Occipital lobe (tissue), 3 donors: ENCODE measurements at places on chromosomes 2 and 18.

- DNase-seq = peak; percentile 62
Measured at GRCh38 chr2:31138037-31138962, at the start of gene GALNT14. TSS of gene GALNT14 (minus strand) at chr2:31138440. CDS start at chr2:31138086, 354 bp downstream.

DNA sequence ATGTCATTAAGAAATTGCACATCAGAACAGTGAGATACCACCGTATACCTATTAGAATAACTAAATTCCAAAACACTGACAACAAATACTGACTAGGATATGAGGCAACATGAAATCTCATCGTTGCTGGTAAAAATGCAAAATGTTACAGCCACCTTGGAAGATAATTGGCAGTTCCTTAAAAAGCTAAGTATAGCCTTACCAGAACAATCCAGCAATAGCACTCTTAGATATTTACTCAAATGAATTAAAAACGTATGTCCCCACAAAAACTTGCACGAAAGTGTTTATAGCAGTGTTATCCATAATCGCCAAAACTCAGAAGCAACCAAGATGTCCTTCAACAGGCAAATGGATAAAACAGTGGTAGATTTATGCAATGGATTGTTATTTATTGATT, 241.7 kb downstream of the EPHA4 start:
- no peak for DNase-seq

DNA sequence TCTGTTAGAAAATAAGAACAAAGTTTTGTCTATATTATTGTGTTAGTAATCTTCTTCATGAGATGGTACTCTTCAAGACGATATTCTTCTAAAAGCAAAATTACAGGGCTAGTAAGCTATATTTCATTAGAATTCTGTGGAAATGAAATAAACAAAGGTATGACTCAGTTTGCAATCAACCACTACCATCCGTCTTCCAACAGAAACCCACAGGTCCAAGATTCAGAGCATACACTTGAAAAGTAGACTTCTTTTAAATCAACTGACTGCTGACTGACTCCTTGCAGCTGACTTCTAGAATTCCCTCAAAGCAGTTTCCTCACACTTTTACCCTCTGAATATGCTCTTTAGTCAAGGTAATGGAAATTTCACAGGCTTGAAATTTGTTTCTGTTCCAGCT, 193.7 kb downstream of the GCA start:
- no peak for DNase-seq

GRCh38 chr2:168191955-168192785, 55.2 kb downstream of the STK39 start:
- no peak for DNase-seq

DNA sequence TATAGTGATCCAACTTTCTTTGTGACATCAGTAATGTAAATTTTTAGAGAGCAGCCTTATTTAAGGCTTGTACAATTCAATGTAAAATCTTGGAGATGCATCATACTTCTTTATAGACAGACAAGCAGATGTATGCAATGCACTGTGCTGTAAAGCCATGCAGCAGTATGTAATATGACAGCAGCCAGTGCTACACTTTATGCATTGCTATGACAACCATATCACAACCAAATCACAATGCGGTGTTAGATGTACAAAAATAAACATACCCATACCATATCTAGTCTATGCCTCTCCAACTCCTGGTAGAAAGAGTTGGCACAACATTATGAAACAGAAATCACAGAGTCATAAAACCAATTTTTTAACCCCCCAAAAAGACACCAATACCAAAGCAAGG, 110.3 kb upstream of the WDSUB1 start:
- DNase-seq = no peak

- DNase-seq = no peak
Measured at GRCh38 chr18:34626404-34627136, 83.5 kb upstream of the DTNA start.

DNA sequence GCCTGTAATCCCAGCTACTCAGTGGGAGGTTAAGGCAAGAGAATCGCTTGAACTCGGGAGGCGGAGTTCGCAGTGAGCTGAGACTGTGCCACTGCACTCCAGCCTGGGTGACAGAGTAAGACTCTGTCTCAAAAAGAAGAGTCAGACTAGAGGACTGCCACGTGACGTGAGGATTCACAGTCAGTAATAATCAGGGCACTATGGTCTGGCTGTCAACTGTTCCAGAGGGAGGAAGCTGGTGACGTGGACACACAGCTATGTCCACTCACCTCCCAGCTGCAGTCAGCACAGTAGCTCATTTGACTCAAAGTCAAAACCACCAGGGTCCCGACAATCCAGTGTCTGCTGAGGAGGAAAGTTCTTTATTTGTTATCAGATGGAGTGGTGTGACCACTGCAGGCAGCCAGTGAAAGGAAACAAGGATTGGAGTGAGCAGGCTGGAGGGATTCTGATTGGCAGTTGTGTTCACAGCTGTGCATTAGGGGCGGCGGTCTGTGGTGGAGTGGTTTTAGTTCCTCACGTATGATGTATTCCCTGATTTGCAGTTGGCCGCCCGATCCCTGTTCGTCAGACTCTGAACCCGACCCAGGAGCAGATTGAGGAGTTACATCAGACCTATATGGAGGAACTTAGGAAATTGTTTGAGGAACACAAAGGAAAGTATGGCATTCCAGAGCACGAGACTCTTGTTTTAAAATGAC, 37.9 kb downstream of the MOGAT1 start:
- peak; percentile 43 for DNase-seq

GRCh38 chr2:1972948-1973347, 228.6 kb upstream of the PXDN start:
- DNase-seq = no peak

DNA sequence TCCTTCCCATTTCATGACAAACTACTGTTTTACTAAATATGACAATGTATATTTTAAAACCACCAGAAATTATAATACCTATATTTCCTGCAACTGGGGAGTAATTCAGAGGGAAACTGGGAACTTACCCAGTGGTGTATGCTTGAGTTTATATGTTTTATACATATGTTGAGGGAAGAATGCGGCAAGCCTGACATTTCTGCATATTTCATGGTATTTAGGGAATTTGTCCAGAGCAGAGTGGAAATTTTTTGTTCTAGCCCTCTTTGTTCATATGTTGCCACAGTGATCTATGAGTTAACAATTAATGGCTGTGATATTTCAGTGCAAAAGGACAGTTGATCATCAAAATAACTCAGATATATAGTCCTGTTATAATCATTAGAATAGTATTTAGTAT, 230.8 kb upstream of the VWC2L start:
- no peak for DNase-seq

DNA sequence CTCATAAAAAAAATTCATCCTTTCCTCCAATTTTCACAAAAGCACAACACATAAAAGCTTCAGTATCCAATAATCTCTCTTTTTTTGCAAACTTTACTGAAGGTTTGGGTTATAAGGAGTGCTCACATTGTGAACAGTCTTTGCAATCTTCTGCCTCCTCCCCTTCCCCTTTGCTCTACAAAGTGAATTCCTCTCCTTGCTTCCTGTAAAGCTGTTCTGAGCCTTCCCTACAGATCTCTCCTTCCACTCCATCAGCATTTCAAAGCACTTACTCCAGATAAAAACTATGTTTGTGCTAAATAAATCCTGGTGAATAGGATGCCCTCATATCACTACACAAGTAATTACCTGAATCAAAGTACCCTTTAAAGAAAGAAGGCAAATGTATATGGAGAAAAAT, 4.6 kb upstream of the PDK1 start:
- DNase-seq = no peak

GRCh38 chr2:15945909-15946705, 5.8 kb downstream of the MYCN start:
- DNase-seq = no peak

DNA sequence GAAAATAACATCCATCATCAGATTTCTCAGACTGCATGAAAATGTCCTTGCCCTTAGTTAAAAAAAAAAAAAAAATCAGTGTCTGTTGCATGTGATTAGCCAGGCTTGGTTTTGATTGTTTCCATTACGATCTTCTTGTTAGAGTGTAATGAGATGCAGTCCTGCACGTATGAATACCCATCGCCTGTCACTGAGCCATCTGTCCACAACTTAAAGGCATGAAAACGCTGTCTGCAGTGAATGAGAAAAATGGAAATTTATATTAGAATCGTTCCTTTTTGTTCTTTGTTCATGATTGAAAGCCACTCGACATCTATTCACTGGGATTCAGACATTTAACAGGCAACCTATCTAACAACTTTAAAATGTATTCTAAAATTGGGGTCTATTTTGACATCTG, 521.7 kb upstream of the SPHKAP start:
- no peak for DNase-seq

DNA sequence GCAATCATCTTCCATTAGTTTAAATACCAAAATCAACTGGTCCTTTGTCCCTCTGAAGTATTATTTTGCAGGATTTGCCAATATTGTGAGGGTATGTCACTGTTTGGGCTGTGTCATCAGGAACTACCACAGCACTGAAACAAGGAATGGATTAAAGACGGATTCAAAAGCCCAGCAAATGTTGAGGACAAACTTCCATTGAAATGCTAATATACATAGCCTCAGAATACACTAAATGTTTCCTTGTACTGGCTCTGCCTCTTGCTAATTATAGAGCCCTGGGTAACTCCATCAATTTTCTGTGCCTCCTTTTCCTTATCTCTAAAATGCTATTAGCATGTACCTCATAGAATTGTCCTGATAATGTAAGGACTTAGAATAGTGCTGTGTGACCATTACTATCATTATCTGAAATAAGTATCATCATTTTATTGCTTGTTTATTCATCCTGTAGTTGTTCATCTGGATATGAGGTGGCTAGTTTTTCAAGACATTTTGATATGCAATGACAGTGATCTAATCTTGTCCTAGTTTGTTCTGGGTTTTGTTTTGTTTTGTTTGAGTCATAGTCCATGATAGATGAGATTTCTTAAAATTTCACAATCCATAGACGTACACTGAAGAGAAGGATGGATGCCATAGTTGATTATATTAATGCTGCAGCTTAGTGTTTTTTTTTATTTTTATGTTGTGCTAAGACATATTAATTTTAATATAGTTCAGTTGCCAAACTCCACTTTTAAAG, 333.4 kb upstream of the KCNH7 start:
- no peak for DNase-seq

DNA sequence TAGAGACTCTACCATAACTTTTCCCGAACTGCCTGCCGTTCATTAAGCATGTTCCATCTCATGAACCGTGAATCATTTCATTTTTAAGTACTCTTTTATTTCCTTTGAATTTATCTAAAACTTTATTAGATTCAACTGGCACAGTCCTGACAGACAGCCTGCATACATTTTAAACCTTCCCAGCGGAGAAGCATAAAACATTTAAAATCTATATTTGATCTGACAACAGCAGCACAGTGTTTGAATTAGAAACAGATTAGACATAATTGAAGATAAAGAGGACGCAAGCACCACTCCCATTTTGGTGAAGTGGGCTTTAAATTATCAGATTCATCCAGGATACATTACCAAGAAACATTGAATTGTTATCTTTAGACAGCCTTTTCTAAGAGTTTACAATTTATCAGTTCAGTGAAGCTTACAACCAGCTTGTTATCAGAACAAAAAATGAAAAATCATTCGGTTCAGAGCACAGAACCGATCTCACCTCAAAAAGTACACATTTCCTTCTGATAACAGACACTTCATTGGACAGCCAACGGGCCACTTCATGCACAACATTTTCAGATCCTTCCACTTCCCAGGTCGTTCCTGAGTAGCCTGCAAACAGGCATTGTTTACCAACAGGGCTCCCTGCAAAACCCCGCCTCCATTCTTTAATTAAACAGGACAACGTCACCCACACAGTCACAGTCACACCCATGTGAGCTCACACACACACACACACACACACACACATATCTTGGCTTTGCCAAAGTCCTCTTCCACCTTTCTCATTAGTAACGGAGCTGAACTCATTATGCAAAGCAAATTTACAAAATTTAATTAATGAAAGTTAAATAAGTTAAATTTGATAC, 171.2 kb downstream of the SP3 start:
- DNase-seq = no peak

GRCh38 chr2:60311524-60311923, 241.9 kb downstream of the BCL11A start:
- no peak for DNase-seq

- no peak for DNase-seq
Measured at GRCh38 chr2:124698979-124699565, 674.0 kb downstream of the CNTNAP5 start.

DNA sequence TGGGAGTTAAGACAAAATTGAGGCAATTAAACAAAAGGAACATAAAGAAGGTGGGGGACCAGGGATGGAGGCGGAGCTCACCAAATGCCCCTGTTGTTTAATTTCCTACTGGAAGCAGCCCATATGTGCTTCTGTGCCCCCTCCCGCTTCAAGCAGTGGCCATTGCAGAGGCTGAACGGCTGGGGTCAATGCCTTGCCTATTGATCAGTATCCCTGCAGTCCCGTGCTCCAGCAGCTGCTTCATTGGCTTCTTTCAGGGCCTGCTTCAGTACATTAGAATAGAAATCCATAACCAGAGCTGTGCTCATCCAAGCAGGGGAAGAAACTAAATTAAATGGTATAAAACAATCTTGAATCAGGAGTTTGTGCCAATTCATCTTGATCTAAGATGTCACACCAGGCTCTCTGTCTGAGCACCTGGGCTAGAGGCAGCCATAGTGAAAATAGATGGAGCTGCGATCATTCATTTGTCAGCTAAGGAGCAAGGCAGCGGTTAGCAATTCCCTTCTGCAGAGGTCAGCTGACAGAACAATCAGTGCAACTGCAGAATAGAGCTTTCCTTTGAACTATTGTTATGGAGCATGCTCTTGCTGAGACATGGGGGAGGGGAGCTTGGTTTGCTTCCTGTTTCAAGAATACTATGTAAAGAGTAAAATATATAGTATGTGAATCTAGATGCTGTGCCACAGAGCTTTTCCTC, 222.4 kb downstream of the WDR7 start:
- no peak for DNase-seq

DNA sequence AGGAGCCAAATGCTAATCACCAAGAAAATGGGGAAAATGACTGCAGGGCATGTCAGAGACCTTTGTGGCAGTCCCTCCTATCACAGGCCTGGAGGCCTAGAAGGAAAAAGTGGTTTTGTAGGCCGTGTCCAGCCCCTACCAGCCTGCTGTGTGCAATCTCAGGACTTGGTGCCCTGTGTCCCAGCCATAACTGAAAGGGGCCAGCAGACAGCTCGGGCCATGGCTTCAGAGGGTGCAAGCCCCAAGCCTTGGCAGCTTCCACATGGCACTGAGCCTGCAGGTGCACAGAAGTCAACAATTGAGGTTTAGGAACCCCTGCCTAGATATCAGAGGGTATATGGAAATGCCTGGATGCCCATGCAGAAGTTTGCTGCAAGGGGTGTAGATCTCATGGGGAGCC, 391.2 kb upstream of the FSIP2 start:
- DNase-seq = no peak
